Left renal pelvis (tissue), 4 donors: ENCODE measurements at places on chromosomes 4 and X. TPM values are rescaled to one million over a fixed set of nuclear protein-coding genes. Genes with fewer than 3 reads are reported as not detected.

IGFBP7 gene
- 557 TPM for polyA plus RNA-seq

ARX gene
- polyA plus RNA-seq: not detected

NDNF gene
- polyA plus RNA-seq: 74.7 TPM

GRCh38 chrX:136781180-136781797 is 557 bp upstream of the ARHGEF6 start:
- DNase-seq: no peak

- no peak for DNase-seq
These were observed 3.0 kb downstream of the STARD8 start for GRCh38 chrX:68650491-68650890.

GRCh38 chr4:127586922-127587571 is 45.7 kb upstream of the INTU start:
- no peak for DNase-seq

DNA sequence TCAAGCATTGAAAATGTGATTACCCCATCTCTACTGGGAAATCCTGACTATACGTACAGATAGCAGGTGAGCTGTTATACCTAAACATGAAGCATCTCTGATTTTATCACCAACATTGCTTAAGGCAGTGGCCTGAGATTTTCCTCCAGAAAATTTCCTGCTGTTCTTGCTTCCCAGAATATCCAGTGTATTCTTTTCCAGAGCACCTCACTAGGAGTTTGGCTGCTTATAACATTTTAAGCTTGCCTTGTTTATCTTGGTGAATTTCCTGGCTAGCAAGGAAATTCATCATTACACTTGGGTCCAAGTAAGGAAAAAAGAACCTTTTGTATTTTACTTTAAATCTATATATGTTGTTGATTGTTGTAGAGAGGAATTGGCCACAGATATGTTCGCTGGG is 73.0 kb upstream of the CLCN4 start:
- DNase-seq: no peak

GRCh38 chrX:54087661-54088060 is 43.4 kb upstream of the PHF8 start:
- DNase-seq: no peak

DNA sequence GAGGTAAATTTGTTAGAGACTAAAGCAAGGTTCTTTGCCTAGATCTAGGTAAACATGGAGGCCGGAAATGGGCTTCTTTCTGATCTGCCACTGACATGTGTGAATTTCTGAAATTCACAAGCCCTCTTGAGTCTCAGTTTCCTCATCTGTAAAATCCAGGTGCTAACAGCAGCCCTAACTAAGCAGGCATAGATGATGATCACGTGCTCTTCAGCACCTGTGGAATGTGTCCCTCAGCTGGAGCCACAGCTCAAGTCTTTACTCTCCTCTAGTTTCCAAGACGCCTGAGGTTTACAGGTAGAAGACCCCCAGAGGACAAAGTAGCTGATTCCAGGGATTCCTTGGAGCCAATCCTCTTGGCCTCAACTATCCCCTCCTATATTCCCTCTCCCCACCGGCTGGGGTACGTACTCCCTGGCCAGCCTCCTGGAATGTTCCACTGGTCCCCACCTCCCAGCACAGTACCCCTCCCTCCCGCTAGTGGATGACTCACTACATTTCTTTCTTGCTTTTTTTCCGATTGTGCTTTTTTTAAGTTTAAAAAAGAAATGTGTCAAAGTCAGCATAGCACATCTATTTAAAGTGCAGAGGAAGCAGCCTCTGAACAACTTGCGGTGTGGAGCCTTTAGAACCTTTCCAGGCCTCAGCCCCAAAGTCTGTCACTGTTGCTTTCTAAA is 98.4 kb downstream of the PHKA2 start:
- no peak for DNase-seq

DNA sequence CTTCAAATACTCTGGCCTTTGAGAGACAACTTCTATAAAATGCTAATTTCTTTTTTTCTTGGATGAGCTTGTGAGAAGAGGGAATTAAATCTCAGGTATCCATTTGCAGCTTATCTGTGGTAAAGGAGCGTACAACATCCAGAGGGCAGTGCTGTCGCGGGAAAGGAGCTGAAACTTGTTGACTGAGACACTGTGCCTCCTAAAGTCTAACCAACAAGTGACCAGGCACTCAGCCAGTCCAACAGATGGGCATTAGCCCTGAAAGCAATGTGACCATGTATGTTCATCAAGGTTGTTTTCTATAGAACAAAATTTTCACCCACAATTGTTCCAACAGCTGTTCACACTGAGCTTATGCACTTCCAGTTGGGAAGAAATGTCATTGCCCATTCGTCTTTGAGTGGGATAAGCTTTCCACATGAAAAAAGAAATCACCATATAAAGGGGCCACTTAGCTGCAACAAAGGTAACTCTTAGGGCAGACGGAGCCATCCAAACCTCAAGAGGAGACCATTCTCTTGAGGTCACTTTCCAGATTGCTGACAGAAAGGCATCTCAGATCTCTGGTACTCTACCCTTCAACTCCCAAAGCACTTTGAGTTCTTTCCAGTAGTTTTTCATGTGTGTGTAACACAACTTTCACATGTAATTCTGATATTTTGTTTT is 244.8 kb upstream of the NEIL3 start:
- no peak for DNase-seq

GRCh38 chr4:14837860-14838259 is 164.4 kb upstream of the CPEB2 start:
- no peak for DNase-seq

- DNase-seq: no peak
These were observed 44.3 kb downstream of the ACTRT1 start for GRCh38 chrX:128007882-128008281.

GRCh38 chrX:154012336-154012991 is 7.2 kb downstream of the IRAK1 start:
- no peak for DNase-seq

- no peak for DNase-seq
These were observed 592.2 kb downstream of the SMARCA1 start for GRCh38 chrX:128931071-128931470.

- DNase-seq: no peak
These were observed 40.9 kb downstream of the TSC22D3 start for GRCh38 chrX:107734646-107735045.

DNA sequence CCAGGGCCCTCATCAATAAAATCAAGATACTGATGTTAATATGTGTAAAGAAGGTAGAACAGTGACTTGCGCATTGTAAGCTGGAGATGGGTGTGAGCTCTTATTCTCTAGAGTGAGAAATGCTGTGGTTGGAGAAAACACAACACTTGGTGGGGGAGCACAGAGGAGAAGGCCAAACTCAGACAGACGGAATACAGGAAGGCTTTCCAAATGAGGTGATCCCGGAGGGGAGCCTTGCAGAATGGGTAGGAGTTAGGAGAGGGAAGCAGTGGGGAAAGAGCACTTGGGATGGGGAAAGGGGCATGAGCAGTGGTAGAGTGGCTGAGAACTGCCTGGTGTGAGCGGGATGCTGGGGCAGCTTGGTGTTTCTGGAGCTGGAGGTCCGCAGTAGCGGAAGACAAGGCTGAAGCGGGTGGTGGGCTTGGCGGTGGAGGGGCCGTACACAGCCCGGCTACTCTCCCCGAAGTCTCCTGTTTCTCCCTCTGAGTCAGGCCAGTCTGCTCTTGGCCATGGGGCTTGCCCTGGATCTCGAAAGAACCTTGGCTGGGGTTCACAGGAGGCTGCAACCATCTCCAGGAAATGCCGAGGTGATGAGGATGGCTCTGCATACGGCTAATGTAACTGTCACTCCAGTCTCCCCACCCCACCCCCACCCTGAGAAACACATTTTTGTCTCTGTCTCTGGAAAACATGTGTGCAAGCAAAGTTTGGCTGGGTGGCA is 11.3 kb upstream of the PLAC1 start:
- no peak for DNase-seq

DNA sequence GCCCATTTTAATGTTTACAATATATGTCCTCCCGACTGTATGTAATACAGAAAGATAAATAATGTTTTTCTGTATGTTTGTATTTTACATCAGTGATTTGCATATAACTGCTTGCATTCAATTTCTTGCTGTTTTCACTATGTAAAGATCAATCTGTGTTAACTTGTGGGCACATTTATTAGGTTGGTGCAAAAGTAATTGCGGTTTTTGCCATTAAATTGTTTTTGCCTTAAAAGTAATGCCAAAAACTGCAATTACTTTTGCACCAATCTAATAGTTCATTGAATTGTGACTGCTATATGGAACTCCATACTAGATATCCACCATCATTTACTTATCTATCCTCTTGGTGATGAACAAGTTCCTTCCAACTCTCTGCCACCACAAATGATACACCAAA is 73.9 kb upstream of the SRD5A3 start:
- no peak for DNase-seq

DNA sequence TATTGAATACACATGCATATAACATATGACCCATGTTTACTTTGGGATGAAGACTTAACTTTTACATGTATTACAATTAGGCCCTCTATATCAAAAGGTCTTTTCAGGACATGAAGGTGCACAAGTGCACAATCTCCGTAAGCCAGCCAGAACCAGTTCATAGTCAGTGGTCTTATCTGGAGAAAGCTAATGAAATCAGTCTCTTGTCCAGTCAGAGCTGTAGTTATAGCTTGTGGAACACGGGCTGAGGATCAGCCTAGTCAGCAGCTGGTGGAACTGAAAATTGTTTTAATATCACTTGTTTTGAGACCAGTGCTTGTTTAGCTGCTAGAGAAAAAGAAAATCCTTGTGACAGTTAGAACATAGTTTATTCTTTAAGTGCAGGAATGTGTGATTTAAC is 197.9 kb downstream of the IL13RA2 start:
- DNase-seq: no peak

DNA sequence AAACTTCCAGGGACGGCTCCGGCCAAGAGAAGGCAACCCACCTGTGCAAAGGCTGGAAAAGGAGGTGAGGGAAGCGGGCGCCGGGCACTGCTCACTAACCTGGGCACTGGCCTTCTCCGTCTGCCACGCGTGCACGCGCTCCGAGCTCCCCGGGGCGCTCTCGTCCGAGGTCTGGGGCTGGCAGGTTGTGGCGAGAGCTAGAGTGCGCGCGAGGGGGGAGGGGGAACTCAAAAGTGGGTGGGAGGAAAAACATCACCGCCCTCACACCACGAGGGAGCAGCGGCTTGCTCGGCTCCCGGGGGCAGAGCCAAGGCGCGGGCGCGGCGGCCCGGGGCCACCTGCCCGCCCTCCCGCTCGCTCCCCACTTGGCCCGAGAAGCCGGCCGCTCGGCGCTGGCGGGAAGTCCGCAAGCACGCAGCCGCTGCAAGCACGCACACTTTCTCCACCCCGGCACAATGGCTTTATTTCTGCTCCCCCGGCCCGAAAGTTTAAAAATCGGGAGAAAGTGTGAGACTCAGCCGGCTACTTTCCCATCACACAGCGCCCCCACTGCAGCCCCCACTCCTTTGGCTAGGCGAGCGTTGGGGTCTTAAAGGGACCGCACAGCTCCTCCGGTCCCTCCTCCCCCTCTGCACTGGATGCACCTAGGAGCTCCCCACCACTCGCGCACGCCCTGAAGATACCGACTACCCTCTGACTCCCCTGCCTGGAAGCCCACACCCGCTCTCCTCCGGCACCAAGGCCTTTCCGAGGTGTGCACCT is at the start of gene CHRDL1:
Gene CHRDL1 (minus strand): TSS at position 173 of the 762 bp plus-strand sequence. CDS start 3,636 bp downstream, outside the sequence.
- DNase-seq: no peak

DNA sequence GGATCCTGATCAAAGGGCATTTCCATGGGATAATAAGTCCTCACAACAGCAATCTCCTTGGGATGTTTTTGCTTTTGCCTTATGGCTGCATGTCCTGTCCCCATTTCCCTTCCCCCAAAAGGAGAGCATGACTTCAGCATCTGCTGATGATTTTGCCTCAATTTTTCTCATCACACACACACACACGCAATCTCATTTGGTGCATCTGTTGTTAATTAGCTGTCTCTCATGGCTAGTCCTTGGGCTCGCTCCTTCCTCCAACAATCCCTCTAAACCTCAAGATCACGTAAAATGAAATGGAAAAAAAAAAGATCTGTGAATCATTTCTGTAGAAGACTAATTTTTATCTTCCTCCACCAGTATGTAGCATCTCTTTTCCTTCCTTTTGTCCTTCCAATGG is 153.6 kb downstream of the RBMX2 start:
- no peak for DNase-seq

DNA sequence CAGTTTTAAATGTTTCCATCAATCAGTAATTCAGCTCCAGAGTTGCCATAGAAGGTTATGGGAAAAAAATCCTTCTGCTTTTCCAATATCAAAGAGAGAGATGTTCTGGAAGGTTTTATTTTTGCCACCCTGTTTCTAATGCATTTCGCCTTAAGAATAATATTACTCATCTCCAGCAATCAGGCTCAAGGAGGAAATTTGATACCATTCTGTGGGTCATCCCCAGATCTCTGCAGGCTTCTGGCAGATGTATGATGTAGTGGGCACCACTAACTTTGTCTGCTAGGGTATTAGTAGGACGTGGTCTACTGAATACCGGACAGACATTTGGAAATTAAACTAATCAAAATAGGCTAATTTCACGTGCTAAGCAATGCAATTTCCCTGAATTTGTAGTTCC is 645.4 kb upstream of the TENM3 start:
- no peak for DNase-seq

GRCh38 chr4:38861791-38862190 is 5.2 kb upstream of the TLR6 start:
- DNase-seq: no peak

DNA sequence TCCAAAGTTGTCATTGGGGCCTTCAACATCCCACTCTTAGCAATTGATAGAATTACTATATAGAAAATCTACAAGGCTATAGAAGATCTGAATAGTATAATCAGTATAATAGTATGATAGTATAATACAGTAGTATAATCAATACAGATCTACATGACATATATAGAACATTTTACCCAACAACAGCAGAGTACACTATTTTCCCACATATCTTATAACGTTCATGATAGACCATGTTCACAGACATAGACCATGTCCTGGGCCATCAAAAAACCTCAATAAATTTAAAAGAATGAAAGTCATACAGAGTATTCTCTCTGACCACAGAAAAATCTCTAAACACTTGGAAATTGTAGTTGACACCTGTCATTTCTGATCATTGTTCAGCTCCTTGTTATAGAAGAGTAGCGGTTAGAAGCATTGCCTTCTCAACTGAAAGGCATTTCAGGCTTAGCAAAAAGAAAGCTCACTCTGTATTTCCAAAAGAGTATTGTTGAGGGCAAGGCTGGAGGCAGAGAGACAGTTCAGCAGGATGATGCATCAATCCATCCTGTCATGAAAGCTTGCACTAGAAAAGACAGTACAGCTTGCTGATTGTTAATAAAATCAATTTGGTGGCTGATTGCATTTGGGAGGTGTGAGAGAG is 38.8 kb upstream of the ARMCX5 start:
- no peak for DNase-seq

GRCh38 chrX:109707720-109708119 is 25.3 kb downstream of the ACSL4 start:
- no peak for DNase-seq

DNA sequence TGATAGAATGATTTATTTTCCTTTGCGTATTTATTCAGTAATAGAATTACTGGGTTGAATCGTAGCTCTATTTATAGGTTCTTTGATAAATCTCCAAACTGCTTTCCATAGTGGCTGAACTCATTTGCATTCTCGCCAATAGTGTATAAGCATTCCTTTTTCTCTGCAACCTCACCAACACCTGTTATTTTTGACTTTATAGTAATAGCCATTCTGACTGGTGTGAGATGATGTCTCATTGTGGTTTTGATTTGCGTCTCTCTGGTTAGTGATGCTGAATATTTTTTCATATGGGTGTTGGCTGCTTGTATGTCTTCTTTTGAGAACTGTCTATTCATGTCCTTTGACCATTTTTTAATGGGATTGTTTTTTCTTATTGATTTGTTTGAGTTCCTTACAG is 160.7 kb downstream of the MID1IP1 start:
- DNase-seq: no peak

- no peak for DNase-seq
These were observed 2.8 kb upstream of the SEL1L3 start for GRCh38 chr4:25865586-25865985.

GRCh38 chr4:24729119-24729730 is 66.1 kb upstream of the SOD3 start:
- DNase-seq: no peak
